ENCODE measurements at places on chromosomes 5 and 9. TPM values are rescaled to one million over a fixed set of nuclear protein-coding genes. Genes with fewer than 3 reads are reported as not detected.

- peak; percentile 74 for DNase-seq
Observed at GRCh38 chr9:133103183-133103986, 17.7 kb downstream of the RALGDS start.

GRCh38 chr9:95415158-95415557 lies 97.6 kb upstream of the FANCC start:
- DNase-seq = no peak

DNA sequence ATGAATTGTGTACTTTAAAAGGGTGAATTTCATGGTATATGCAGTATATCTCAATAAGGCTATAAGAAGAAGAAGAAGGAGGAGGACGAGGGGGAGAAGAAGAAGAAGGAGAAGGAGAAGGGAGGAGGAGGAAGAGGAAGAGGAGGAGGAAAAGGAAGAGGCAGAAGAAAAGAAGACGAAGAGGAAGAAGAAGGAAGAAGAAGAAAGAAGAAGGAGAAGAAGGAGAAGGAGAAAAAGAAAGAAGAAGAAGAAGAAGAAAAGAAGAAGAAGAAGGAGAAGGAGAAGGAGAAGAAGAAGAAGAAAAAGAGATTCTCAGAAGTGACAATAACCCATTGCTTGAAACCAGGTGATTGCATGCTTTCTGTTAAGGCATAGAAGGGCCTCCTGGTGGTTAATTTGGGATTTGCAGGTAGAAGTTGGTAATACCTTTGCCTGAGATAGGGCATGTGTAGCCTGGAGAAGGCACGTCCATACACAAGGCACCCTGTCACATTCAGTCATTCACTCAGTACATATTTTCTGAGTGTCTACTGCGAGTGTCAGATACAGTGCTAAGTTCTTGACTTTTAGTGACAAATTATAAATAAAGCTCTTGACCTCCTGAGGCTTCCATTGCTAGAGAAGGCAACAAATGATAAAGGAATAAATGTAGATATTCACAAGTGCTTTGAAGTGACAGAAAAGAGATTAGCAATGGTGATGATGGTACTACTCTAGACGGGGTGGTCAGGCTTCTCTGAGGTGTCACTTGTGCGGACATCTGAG lies 231.3 kb downstream of the NPR3 start:
- no peak for DNase-seq

- DNase-seq = no peak
Observed at GRCh38 chr5:4159681-4160080, 564.0 kb downstream of the IRX1 start.

SOHLH1 gene
- total RNA-seq = not detected

SETD9 gene
- 25.1 TPM for total RNA-seq

- DNase-seq = no peak
Observed at GRCh38 chr9:123957168-123957721, 27.3 kb upstream of the DENND1A start.

All from upper lobe of left lung (tissue), 6 donors.